ENCODE measurements at places on chromosomes 6 and 20.

GRCh38 chr6:170097505-170098427 lies 193.1 kb downstream of the DLL1 start:
- ATAC-seq: no peak

GRCh38 chr6:65448866-65449265 lies 258.2 kb downstream of the EYS start:
- no peak for ATAC-seq

GRCh38 chr6:90204327-90205056 lies 92.2 kb downstream of the BACH2 start:
- no peak for ATAC-seq

DNA sequence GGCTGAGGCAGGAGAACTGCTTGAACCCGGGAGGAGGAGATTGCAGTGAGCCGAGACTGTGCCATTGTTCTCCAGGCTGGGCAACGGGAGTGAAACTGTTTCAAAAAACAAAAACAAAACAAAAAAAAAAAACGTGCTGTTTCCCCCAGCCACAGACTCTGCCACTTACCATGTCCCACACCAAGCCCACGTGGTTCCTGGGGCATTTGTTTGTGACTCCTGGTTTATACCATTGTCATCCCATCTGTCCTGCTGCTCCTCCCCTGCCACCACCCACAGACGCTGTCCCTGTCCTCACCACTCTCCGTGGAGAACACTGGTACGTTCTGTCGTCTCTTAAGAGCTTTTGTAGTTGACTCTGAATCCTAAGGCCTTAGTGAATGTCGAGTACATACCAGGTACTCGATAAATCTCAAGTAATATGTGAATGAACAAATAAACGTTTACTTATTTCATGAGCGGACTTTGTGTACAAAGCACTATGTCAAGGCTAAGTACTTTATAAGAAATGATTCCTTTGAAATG lies 48.0 kb upstream of the KIF13A start:
- no peak for ATAC-seq

GRCh38 chr6:10736731-10737130 lies 10.9 kb upstream of the TMEM14B start:
- no peak for ATAC-seq

GRCh38 chr6:106666282-106667021 lies 37.1 kb downstream of the QRSL1 start:
- ATAC-seq: no peak

DNA sequence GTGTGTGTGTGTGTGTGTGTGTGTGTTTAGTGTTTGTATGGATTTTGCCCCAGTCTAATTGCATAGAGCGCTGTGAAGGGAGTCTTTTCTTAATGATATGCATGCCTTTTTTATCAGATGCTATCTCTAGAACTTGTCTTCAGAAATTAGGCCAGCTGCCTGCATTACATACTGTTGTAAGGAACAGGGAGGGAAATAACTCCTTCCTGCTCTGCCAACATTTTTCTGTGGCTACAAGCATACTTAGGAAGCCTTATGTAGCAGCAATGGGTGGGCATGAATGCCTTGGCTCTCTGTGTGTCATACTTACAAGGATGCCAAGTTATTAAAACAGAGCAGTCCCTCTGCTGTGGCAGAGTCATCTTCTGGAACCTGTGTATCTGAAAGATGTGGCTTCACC lies 8.0 kb upstream of the COL21A1 start:
- peak; percentile 83 for ATAC-seq

GRCh38 chr6:142929751-142930358 lies 15.1 kb downstream of the HIVEP2 start:
- ATAC-seq: no peak

- no peak for ATAC-seq
These were observed 43.4 kb downstream of the TNFAIP3 start for GRCh38 chr6:137910424-137910834.

GRCh38 chr6:105250533-105250932 lies 70.7 kb upstream of the POPDC3 start:
- ATAC-seq: no peak

All from SK-N-SH treated with all-trans-retinoic acid at 6 μM for 48 hours (cell line).